ENCODE measurements at places on chromosomes 6 and 20.

DNA sequence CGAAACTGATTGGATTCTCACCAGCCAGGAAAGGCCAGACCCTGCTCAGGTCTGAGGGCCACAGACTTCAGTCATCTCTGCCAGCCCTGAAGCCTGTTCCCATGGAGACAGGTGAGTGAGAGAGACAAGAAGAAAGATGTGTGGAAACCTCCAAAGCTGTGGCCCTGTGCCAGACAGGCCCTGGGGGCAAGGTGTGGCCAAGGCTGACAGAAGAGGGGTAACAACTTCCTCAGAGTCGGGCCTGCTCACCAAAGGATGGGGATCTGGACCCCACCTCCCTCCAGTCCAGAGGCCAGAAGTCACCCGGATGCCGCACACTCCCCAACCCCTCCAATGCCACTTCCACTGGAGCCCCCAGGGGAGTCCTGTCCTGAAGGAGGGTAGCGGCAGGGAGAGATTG, 73.6 kb downstream of the MDGA1 start:
- DNase-seq, result no peak

DNA sequence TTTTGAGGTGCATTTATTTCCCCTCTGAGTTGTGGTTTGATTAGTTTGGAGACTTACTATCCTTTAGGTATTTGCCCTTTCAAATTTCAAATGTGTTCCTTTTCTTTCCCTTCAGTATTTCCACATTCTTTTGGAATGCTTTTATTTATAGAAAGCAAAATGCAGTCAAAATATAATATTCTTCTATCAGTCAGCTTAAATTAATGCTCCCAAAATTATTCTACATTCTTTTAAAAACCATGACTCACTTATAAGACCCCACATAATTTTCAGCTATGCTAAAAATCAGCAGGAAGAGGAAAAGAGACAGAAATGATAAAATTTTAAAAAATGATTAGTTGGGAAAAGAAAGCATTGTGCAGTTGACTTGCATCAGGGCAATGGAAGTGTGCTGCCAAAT, 180.0 kb upstream of the SMLR1 start:
- no peak for DNase-seq

DNA sequence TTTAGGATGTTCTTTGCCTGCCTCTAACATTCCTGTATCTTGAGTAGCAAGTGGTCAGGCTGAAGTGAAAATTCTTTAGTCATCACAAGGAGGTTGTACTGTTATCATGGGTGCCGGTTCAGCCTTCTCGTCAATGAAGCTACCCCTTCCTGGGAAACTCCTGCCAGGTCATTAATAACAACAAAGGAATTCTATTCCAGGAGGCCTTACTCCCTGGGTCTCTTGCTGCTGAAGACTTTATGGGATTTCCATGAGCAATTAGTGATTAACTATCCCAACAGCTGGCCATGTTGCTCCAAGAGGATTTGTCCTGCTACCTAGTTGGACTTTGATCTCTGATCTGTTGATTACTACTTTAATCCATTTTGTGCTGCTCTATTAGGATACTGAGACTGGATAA, 62.7 kb upstream of the ELOVL5 start:
- DNase-seq, result no peak

GRCh38 chr6:54722328-54722727, 124.2 kb upstream of the FAM83B start:
- DNase-seq, result no peak

- DNase-seq, result no peak
Measured at GRCh38 chr6:123233336-123233735, 237.3 kb downstream of the CLVS2 start.

DNA sequence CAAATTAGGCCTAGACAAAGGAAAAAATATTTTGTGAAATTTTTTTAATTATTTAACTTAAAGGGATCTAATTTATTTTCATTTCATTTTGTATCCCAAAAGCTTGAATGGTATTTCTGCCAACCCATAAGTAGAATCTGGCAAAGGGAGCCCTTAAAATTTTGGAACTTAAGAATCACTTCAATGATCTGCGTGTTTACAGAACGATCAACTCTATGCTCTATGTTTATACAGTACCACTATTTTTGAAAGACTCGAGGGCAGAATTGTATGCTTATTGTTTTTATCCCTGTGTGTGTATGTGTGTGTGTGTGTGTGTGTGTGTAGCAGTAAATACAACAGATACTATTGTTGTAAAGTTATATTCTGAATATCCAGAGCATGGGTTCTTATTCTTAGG, 39.2 kb downstream of the METTL24 start:
- DNase-seq, result no peak

DNA sequence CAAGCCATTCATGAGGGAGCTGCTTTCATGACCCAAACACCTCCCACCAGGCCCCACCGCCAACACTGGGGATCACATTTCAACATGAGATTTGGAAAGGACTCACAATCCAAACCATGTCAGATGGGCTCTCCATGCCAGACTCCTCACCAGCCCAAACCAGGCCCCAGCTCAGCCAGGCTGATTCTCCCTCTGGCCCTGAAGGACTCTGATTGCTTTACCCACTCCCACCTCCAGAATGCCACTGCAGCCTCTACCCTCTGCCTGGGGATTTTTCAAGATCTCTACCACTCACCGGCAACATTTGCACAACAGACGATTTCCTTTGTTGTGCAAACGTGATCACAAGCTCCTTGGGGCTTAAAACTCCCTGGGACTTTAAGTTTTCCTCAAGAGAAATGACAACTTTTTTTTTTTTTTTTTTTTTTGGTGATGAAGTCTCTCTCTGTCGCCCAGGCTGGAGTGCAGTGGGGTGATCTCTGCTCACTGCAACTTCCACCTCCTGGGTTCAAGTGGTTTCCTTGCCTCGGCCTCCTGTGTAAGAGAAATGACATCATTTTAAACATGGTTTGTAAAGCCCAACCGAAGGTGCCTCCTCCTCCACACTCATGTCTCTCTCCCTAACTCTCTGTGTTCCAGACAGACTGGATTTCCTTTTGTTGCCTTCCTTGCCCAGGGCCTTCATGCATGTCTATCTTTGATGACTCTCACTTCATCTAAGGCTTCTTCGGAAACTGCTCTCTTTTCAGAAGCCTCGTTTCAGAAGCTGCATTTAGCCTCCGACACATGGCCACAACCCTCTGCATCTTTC, 147.0 kb downstream of the CDH26 start:
- DNase-seq, result no peak

- no peak for DNase-seq
Measured at GRCh38 chr6:41572613-41573012, 26.4 kb downstream of the FOXP4 start.

DNA sequence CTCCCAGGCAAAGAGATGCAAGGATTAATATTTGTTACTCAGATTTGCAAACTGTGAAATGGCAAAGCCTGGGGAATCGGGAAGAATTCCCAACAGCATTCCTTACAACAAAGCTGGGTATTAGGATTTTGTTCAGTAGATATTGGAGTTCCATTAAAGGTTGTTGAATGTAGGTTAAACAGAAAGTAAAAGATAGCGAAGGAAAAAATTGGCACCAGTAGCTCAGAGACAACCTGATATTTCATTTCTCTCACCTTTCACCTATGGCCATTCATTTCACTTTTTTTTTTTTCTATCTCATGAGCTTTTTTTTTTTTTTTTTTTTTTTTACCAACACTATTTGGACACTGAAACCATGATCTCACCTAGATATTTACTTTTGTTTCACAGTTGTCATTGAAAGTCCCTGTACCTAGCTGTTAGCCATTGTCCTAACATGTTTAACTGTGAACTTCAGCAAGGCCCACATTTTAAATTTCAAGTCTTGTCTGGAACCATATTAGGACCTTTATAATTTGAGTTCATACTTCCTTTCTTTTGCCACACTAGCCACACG, 552.5 kb downstream of the HAO1 start:
- no peak for DNase-seq

DNA sequence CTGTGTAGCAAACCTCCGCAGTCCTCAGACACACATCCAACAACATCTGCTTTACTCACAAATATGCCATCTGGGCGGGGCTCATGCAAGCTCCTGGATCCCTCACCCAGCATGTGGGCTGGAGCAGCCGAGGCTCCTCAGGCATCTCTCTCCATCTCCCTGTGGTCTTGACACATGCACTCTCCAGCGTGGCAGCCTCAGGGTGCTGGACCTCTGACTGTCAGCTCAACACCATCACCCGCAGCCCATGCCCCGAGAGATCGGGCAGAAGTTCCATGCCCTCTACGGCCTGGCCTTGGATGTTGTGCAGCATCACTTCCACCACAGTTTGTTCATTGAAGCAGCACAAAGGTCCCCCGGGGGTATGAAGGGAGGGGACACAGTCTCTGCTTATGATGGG, 32.6 kb upstream of the CD93 start:
- DNase-seq, result no peak

DNA sequence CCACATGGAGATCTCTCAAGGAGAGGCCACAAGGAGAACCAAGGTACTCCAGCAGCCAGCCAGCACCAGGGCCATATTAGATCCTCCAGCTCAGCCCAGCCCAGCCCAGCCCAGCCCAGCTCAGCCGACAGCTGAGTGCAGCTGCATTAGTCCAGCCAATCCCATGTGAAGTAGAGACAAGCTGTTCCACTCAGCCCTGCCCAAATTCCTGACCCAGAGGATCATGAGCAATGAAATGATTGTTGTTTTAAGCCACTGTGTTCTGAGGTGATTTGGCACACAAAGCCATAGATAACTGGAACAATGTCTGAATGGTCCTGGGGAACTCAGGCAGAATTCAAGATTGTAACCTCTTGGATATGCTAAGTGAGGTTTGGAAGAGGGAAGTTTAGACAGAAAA, 59.5 kb upstream of the BMP2 start:
- DNase-seq, result no peak

DNA sequence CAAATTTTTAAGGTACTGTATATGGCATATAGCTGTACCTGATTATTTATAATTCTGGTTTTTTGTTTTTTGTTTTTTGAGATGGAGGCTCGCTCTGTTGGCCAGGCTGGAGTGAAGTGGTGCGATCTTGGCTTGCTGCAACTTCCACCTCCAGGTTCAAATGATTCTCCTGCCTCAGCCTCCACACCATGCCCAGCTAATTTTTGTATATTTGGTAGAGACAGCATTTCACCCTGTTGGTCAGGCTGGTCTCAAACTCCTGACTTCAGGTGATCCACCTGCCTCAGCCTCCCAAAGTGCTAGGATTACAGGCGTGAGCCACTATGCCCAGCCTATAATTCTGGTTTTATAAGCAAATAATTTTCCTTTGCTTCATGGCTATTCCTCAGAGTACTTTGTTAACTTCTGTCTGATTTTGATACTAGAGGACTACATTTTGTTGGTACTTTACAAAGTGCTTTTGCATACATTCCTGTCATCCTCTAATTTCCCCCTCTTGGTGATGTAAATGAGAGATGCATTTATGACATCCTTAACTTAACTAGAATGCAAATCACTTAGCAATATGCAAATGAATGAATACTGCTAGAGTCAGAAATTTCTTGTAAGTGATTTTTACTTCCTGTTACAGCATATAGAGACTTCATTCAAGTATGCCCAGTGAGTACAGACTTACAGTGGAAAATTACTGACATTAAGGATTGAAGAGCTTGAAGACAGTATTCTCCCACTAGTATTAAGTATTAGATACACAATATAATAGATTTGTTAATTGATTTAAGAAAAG, 35.7 kb upstream of the ARID1B start:
- no peak for DNase-seq

DNA sequence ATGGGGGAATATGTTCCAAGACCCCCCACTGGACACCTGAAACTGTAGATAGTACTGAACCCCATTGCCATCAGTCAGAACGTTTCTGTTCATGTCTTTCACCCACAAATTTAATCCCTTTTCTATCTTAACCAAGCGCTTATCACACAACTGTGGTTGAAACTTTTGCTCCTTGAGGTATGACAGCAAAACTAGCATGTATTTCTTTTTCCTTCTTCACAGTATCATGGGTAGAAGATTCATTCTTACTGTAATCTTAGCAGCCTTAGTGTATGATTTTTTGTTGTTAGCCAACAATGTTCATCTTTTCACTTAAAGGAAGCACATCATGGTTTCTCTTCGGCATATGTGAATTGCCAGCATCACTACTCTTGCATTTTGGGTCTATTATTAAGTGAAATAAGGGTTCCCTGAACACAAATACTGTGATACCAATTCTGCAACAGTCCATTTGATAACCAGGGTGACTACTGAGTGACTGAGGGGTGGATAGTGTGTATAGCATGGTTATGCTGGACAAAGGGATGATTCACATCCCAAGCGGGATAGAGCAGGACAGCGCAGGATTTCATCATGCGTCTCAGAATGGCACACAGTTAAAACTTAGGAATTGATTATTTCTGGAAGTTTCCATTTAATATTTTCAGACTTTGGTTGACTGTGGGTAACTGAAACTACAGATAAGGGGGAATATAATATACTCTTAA, 41.8 kb downstream of the KCNS1 start:
- DNase-seq, result no peak

DNA sequence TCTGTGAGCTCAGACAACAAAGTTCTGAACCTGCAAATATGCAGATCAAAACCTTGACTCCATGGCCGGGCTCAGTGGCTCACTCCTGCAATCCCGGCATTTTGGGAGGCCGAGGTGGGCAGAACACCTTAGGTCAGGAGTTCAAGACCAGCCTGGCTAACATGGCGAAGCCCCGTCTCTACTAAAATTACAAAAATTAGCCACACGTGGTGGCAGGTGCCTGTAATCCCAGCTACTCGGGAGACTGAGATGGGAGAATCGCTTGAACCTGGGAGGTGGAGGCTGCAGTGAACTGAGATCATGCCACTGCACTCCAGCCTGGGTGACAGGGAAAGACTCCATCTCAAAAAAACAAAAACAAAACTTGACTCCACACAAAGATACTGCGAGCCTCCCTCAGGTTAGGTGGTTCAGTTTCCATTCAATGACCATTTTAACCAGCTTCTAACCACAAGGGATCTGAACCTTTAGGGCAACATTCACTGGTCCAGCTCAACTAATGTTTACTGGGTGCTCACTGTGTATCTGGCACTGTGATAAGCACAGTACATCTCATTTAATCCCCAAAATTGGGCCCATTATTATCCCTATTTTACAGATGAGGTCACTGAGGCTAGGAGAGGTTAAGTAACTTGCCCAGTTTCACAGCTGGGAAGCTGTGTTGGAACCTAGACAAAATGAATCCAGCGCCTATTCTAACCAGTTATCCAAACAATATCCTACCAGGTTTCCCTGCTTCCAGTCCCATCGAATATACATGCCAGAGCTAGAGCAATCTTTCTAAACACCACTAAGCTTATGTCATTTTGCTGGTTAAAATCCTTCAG, 1.8 kb downstream of the SNRPB start:
- DNase-seq, result no peak

Measured in NCI-H446 (cell line).